ENCODE measurements at places on chromosomes 4 and X.
A peak's percentile ranks its signal among the peaks of the same experiment; 100 is the strongest.

- DNase-seq = no peak
Measured at GRCh38 chr4:71136071-71136470, 142.6 kb downstream of the DCK start.

- no peak for DNase-seq
Measured at GRCh38 chr4:76166480-76166879, 18.3 kb upstream of the NUP54 start.

- DNase-seq = no peak
Measured at GRCh38 chr4:6450709-6451108, 21.7 kb downstream of the PPP2R2C start.

- peak; percentile 83 for DNase-seq
Measured at GRCh38 chr4:107689912-107690587, 30.0 kb downstream of the PAPSS1 start.

GRCh38 chrX:129706400-129707072 is 32.2 kb upstream of the XPNPEP2 start:
- peak; percentile 21 for DNase-seq

DNA sequence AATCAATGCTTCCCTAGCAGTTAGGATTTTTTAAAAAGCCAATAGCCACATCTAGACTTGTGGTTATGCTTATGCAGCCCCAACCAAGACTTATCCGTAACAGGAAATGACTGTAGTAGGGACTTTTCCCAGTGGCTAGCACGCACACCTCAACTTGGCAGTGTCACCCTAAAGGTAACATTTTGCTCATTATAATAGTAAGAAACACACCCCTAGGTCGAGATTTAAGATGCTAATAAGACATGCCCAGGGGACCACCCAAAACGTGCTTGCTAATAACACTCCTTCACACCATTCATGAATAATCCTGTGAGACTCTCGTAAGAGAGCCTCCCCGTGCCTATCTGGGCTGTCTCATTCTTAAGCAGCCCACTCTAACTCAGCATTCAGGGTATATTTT is 195.3 kb downstream of the CHIC1 start:
- no peak for DNase-seq

DNA sequence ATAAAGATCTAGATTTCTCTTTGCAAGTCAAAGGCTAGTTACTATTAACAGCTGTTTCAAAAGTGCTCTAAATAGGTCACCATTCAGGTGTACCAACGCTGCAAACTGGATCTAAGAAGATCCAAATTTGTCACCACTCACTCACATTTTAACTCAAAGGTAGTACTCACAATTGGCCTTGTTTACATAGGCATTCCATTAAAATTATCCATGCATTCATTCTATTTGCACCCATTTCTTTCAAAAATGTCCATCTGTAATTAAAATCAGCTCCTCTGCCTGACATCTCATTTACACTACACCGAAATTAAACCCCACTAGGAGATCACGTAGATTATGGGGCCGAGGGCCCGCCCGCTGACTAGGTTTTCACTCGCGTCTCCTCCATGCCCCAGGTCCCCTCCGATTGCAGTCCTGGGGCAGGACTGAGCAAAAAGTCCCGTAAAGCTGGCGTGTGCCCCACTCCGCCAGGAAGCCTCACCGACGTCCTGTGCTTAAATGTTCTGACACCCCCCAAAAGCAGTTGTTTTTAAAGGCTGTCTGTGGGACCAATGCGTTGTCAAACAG is 1.3 kb upstream of the ING2 start:
- DNase-seq = no peak

GRCh38 chr4:38523054-38523453 is 140.9 kb upstream of the KLF3 start:
- no peak for DNase-seq

GRCh38 chrX:39096599-39096998 is 295.3 kb downstream of the MID1IP1 start:
- no peak for DNase-seq

- no peak for DNase-seq
Measured at GRCh38 chr4:177356206-177356605, 46.5 kb downstream of the NEIL3 start.
